ENCODE measurements at places on chromosomes 2 and 18. TPM values are rescaled to one million over a fixed set of nuclear protein-coding genes. Genes with fewer than 3 reads are reported as not detected.

GRCh38 chr2:232976176-232976575, 36.9 kb downstream of the NGEF start:
- DNase-seq, result no peak

Gene CFAP210
- not detected for total RNA-seq

DNA sequence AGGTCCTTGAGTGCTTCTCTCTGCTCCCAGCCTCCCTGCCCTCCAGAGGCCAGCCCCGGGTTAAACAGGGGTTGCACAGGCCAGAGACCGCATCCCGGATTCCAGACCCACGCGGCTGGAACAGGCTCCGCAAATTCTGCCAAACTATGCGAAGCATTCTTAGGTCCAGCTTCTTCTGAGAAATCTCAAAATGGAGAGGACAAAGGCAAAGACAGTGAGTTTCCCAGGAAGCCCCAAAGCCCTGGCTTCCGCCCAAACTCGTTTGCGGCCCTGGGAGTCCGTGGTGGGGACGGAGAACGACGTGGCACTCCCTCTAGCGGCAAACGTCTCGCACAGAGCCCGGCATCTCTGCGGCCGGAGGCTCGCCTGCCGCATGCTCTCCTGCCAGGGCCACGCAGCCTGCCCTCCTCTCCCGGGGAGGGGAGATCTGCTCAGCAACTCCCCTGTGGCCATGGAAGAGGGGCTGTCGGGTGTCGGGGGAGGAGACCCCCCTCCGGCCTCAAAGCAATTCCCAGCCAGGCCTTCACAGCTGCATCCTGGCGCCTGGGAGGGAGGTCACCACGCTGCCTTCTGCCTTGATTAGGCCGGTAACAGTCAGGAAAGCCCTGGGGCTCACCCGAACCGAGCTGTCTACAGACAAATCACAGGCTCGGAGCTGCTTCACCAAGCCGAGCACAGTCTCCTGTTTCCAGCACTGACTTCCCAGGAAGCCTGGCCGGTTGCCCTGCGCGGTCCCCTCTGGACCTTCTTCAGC, 33.4 kb upstream of the KLHL29 start:
- DNase-seq, result no peak

GRCh38 chr2:19358242-19359020, at the start of gene OSR1:
TSS of gene OSR1 (minus strand) at chr2:19358623. CDS start at chr2:19353805, 4,818 bp downstream.
- DNase-seq, result no peak

Gene EVX2
- total RNA-seq, result not detected

- no peak for DNase-seq
These were observed 13.9 kb downstream of the CLASP1 start for GRCh38 chr2:121635371-121635770.

DNA sequence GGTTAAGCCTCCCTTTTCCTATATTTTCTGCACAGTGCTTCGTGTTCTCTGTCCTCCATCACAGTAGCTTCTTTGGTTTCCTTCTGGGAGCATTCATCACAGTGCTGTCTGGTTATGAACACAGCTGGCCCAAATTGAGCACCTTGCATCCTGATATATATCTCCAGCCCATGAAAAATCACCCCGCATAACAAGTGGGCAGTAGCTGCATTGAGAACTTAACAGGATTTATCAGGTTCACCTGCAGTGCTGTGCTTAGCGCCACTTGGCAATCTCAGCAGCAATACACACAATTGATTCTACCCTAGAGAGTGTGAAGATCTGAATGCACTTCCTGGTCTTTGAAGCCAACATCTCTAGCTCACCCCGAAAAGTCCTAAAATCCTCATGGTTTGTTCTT, 408.0 kb downstream of the RNF144A start:
- no peak for DNase-seq

DNA sequence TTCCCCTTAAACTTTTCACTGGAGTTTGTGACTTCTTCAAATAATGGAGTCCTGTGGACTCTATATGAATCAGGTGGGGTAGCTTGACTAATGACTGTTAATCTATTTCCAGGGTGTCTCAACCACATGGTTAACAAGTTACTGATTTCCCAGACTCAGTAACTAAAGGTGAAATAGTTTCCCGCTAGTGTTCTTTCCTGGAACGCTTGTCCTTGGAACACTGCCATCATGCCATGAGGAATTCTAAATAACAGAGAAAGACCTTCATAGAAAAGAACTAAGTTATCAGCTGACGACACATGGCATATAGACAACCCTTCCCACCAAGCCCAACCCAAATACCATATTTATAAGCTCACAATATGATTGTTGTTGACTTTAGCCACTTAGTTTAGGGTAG, 1027.9 kb upstream of the FAM98A start:
- DNase-seq, result no peak

DNA sequence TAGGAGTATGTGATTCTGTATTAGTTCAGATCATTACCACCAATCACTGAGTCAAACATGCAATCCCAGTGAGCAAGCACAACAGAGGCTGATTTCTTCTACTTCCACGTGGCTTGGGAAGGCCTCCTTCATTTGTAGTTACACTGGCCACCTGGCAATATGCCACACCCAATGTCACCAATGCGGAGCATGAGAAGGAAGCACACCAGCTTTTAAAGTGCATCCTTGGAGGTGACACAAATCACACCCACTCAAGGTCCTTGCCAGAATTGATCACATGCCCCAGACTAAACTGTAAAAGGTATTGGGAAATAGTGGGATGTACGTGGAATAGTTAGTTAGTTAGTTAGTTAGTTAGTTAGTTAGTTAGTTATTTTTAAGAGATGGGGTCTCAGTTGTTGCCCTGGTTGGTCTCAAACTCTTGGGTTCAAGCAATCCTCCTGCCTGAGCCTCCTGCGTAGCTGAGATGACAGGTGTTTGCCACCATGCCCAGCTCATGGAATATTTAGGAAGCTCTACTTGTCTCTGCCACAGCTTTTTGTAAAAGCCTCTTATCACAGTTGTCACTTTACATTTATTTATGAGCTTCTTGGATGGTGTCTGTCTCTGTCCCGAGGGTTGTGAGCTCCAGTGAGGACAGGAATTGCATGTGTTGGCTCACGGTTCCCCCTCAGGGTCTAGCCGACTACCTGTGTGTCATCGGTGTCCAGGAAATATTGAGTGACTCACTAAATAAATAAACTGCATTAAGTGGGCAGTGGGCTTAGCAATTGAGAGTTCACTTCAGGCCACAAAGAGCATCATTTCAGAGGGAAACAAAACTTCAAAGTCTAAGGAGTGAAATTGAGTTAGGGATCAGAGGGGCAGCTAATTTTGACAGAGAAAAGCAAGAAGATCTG, 28.1 kb upstream of the CAB39 start:
- DNase-seq, result no peak

- no peak for DNase-seq
These were observed 7.8 kb downstream of the ANTXR1 start for GRCh38 chr2:69020496-69021426.

DNA sequence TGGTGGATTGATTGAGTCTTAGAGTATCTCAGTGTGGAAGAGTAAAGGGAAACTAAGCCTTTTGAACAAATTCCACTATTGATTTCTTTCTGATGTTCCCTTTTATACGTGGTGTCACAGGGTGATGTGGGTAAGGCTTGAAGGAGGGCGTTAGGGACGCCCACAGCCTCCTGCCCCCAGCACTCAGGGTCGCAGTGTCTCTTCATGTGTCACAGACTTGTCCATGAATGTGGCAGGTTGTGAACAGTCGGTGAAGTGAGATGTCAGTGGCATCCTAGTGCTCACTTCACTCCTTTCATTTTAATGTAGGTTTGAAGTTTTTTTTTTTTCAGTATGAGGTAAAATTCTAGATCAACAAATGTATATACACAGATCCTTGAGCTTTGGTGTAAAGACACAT, 123.2 kb upstream of the IL1R2 start:
- no peak for DNase-seq

Gene PECR
- total RNA-seq, result 1.5 TPM

Gene PIGN
- 39.0 TPM for total RNA-seq

Gene TMEM37
- 2.6 TPM for total RNA-seq

- no peak for DNase-seq
These were observed 568.5 kb downstream of the ARHGAP15 start for GRCh38 chr2:143697744-143698143.

DNA sequence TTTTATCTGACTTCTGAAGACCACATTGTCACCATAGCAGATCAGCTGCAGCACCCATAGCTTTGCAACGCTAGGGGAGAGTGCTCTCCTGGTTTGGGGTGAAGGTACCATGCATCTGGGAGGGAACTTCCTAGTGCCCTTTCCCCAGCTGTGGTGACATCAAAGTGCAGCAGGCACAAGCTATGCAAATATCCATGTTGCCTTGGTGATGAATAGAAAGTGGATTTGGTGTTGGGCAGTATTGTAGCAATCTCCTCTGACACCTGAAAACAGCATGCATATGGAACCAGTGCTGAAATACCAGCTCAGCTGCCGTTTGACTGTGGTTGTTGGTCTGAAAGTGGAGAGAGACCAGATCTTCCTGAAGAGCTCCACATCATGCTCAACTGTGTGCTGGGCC, 37.1 kb downstream of the BCL2L11 start:
- DNase-seq, result no peak
